ENCODE measurements at places on chromosomes 2 and 18.

DNA sequence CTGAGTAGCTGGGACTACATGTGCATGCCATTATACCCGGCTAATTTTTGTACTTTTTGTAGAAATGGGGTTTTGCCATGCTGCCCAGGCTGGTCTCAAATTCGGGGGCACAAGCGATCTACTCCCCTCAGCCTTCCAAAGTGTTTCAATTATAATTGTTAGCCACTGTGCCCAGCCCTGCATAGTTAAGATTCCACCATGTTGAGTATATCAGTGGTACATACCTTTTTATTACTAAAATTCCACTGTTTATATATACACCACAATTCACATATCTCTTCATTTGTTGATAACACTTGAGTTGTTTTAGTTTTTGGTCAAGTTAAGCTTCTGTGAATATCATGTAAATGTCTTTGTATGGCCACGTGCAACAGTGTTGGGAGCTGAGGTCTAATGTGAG, 12.8 kb upstream of the FMNL2 start:
- no peak for DNase-seq

DNA sequence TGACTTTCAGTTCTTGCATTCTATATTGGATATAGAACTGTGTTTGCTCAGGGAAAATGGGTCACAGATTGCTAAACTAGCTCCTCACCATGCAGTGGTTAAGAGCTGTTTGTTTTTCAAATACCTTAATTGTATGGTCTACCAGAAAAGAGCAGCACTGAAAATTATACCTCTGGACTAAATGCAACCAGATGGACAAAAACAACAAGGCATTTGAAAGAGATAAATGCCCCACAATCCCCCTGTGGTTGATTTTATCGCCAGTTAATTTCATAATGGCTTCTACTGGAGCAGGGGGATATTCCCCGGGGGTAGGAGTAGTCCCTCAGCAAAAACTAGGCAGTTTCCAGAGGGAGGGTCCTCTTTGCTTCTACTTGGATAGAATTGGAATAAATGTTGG, 267.9 kb upstream of the TNP1 start:
- no peak for DNase-seq

DNA sequence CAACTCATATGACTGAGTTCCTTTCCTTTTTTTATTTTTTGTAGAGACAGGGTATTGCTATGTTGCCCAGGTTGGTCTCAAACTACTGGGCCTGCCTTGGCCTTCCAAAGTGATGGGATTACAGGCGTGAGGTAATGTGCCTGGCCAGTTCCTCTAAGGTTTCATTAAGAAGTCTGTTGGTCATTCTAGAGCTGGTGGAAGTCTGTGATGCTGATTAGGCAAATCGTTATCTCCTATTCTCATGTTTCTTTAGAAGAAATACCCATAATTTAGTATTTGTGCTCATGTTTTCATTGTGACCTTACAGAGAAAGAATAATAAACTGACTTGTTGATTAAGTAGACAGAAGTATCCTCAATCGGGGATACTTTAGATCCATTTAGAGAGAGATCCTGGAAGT, 106.1 kb upstream of the SP3 start:
- no peak for DNase-seq

DNA sequence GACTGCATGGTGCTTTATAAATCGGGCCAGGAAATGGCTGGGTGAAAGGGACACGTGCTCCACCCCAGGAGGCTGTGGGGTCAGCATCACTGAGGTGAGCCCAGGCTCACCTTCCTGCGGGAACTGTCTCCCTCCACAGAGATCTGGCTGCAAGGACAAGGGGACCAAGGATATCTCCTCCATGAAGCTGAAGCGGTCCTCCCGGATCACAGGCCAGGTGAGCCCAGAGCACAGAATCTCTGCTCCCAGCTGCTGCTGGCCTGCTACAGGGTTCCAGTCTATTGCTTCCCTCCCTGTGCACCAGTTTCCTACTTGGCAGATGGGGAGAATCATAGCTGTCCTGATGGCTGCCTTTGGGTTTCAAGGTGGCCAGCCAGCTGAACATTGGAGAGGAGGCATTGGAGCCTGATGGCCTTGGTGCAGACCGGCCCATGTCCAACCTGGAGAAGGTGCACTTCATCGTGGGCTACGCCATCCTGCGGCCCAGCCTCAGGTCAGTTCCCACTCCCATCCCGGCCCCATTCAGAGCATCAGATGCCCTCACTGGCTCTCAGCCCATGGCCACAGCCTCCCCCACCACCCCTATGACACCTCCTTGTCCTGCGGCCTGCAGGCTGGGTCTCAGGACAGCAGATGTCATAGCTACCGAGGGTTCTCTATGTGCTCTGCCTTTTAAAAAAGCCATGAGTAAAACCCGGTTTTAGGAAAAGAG, 33.7 kb upstream of the GPR17 start:
- DNase-seq, result no peak

GRCh38 chr2:210363876-210364275, 48.9 kb upstream of the MYL1 start:
- DNase-seq, result no peak

- peak; percentile 47 for DNase-seq
These were observed 155.5 kb downstream of the ZFP36L2 start for GRCh38 chr2:43070676-43071502.

DNA sequence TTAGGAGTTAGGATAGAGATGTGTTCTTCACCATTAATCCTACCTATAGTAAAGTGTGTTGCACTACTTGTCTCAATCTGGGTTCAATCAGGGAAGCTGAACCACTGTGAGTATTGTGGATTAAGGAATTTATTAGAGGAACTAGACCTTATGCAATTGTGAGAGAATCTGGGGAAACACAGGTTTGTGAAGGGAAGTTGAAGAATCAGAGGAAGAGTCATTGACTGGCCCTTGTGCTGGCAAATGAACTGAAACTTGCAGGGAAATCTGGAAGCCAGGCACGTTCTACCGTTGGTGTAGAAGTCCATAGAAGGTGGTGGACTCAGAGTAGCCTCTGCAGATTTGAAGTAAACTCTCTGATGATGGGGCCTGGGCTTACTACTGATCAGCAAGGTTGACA, 44.7 kb upstream of the HK2 start:
- DNase-seq, result no peak

GRCh38 chr2:237698358-237698694, 70.9 kb downstream of the LRRFIP1 start:
- DNase-seq, result no peak

- peak; percentile 81 for DNase-seq
These were observed 38.3 kb downstream of the MRPL44 start for GRCh38 chr2:223995569-223995968.

DNA sequence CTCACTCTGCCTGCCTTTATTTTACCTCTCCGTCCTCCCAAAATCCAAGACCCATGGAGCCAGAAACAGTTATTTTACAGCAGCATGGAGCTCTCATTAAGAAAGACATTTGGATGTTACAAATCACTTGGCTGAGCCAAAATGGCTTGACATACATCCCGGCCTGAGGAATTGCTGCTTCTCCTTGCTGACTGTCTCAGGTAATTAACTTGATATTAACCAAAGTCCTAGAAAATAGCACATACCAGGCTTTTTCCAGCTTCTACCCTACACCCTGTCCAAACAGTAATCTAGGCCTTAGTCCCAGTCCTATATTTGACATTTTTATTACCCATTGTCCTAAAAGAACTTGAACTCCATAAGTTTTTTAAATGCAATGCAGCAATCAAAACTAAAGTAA, 205.0 kb downstream of the TMX3 start:
- no peak for DNase-seq

DNA sequence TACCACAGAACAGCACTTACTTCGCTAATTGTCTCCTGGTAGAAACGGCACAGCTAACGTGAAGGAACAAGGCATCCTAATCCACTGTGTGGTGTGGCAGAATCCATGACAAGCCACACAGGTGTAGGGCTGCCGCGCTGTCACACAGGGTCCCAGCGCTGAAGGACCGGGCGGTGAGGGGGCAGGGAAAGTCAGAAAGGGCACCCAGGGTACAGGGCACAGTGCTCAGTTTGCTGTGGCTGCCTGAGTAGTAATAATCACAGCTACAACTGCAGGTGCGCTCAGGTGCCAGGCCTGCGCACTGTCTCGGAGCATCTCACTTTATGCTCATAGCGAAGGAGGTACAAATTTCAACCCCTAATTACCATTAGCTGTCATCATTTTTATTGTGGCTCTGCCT, 55.2 kb upstream of the CAB39 start:
- DNase-seq, result no peak

- DNase-seq, result no peak
These were observed 28.9 kb upstream of the ITGA6 start for GRCh38 chr2:172398440-172398839.

GRCh38 chr2:68829749-68830148, 41.4 kb downstream of the BMP10 start:
- no peak for DNase-seq

DNA sequence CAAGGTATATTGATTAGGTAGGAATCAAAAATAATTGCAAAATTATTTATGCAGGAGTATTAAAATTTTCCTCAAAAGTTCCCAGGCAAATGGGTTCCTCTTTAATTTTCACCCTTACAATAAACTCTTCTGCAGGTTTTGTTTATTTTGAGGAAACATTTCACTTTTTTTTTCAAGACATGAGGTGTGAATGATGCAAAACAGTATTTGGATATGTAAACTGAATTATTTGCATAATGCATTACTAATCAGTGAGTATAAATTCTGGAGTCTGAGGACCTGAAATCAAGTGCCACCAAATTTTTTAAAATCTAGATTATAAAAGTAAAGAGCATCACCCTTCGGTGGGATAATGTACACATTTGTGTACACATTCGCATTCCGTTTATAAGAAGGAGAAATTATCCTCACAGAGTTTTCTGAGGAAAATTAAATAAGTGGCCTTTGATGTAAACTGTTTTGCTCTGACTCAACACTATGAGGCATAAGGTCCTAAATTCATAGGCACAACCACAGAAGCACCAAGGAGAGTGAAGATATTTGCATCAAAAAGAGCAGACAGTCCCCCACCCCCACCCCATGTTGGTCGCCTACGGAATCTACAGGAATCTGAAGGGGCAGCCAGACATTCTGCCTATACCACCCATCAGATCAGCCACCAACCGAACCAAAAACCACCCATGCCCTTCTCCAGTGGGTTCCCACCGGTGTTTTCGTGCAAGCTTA, 33.1 kb downstream of the BCL11A start:
- no peak for DNase-seq

GRCh38 chr2:96685577-96686459, 43.3 kb downstream of the FER1L5 start:
- DNase-seq, result no peak

DNA sequence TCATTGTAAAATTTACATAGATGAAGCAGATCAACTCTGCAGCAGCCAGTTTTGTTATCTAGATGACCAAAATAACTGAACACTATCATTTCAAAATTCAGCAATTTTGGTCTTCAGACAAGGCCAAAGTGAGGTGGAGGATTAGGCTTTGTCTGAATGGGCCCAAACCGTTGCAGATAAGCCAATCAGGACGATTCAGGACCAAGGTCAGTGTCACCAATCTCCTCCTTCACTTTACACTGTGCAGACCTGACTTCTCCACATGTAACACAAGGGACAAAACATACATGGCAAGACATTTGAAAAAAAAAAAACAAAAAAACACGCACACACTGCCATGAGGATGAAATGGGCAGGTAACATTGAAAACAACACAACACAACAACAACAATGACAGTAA, 211.2 kb downstream of the NAPG start:
- no peak for DNase-seq

GRCh38 chr2:128790541-128791001, 471.9 kb upstream of the HS6ST1 start:
- DNase-seq, result no peak

DNA sequence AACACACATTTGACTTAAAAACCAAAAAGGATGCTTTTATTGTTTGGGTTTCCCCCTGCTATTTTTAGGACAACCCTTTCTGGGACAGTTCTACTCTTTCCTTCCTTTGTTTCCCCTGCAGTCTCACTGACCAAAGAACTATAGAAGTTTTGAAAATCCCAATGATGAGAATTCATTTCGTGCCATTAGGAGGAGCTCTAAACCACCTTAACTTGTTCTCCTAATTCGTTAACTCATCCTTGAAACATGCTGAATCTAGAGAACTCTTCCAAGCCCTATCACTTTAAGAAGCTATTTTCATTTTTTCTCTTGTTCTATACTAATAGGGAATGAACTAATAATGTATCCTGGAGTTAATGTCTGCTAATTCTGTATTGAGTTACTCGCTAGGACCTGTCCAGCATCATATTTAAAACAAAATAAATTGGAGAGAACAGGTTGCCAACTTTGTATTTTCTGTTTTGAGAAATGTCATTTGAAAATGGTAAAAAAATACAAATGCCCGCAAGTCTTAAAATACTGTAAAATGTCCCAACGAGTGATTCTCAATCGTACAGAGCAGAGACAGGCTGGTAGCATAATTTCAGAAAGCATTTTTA, 62.9 kb downstream of the AFTPH start:
- DNase-seq, result peak; percentile 29

DNA sequence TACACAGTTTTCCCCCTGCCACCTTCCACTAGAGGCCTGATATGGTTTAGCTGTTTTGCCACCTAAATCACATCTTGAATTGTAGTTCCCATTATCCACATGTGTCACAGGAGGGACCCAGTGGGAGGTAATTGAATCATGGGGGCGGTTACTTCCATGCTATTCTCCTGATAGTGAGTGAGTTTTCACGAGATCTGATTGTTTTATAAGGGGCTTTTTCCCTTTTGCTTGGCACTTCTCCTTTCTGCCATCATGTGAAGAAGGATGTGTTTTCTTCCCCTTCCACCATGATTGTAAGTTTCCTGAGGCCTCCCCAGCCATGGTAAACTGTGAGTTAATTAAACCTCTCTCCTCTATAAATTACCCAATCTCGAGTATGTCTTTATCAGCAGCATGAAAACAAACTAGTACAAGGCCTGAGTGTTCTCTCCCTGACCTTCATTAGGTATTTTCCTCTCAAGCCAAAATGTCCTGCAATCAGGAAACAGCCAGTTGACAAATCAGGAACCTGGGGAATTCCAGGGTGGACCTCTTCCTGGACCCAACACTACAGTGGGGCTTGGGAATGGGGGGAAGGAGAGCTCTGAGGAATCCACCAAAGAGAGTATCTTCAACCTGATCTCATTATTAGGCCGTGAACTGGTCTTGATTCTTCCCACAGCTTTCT, 129.9 kb downstream of the TXNL1 start:
- DNase-seq, result no peak

DNA sequence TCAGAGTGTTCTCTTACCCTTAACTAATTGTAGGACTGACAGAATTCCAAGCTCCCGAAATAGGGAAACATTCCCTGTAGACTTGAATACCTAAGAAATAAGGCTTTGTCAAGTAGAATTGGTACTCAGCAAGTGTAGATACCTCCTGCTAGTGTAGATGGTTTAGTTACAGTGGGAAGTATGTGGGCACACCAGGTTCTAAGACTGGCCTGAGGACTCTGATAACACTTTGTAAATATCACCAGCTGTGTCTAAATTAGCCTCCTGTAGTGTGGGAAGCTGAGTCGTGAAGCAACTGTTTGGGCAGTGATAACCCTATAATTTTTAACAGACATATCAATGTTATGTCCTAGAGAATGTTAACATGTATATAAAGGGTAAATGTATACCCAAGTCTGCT, 304.5 kb downstream of the SLC8A1 start:
- DNase-seq, result no peak

DNA sequence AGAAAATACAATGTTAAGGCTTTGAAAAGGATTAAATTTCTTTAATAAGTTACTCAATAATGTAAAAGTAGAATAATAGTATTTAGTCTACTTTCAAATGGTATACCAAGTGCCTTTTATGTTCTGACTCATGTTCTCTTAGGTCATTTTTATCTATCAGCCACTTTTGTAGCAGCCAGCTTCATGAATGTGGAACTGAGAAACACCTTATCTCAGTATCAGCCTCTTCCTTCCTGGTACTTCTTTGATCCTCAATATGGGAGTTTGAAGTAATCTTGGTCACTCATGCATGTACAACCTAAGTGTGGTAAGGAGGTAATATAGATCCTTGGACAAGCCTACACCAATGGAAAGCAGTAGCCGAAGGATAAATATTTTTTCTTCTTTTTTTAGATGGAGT, 180.4 kb upstream of the NRXN1 start:
- DNase-seq, result no peak

All from foreskin fibroblast (primary cell).